MV-4-11 (cell line): ENCODE measurements at places on chromosomes 3 and 15.

DNA sequence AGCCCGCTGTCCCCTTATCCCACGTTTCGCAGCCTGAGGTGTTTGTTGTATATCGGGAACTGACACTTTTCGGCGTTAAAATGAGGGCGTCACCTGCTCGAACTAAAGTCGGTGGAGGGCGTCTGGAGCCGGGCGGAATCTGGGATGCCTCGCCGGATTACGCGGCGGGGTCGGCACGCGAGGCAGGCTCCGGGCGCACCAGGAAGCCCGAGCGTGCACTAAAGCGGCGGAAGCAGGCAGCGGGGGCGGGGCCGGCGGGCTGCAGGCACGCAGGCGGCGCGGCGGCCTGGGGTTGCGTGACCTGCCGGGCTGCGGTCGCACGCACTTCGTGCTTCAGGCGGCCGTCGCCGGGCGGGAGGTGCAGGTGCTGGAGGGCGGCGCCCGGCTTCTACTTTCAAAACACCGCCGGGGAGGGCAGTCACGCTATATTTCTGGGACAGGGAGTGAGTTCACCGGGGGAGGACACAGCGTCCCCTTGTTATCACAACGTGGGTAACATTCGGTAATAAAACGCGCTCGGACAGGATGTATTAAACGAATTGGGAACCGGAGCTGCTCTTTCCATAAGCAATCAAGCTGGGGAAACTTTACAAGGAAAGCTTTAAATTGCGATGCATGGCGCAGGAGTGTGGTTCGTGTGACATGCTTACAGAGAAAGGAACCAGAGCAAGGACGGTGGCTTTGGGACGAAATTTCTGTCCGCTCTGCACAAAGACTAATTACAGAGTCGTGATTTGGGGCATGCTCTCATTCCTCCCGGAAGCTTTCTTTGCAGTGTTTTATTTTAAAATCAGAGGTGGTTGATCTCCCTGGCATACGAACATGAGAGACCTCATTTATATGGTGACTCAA lies 9.1 kb upstream of the LEKR1 start:
- peak; percentile 81 for DNase-seq

- no peak for DNase-seq
Observed at GRCh38 chr15:53555226-53555625, 204.2 kb downstream of the WDR72 start.

GRCh38 chr3:159157275-159157674 lies 355.4 kb downstream of the MFSD1 start:
- DNase-seq = no peak

- no peak for DNase-seq
Observed at GRCh38 chr3:42656680-42657610, 3.4 kb downstream of the ZBTB47 start.

DNA sequence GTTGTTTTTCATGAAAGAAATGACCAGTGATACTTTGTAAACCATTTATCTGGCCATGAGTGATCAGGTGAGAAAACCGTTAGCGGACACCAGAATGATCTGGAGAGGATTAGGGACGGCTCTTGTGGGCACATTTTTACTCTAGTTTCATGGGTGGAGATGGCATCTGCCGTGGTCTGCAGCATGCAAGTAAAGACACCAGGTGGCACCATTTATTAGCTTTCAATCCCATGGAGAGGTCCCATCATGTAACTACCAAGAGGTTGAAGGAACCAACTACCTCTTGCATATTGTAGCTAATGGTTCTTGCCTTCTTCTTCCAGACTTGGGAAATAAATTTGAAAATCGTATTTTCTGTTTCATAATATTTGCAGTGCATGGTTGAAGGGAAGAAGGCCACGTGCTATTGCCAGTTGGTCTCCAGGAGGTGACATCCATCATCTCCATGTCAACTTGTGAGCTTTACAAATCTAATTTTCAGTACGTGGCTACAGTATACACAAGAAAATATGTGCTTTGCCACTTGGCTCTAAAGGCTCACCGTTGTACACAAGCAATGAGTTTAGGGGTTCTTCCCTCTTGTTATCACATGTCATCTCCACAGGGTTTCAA lies 1.5 kb upstream of the MAPKBP1 start:
- DNase-seq = peak; percentile 81

- DNase-seq = no peak
Observed at GRCh38 chr3:194136519-194137007, 615 bp downstream of the HES1 start.

DNA sequence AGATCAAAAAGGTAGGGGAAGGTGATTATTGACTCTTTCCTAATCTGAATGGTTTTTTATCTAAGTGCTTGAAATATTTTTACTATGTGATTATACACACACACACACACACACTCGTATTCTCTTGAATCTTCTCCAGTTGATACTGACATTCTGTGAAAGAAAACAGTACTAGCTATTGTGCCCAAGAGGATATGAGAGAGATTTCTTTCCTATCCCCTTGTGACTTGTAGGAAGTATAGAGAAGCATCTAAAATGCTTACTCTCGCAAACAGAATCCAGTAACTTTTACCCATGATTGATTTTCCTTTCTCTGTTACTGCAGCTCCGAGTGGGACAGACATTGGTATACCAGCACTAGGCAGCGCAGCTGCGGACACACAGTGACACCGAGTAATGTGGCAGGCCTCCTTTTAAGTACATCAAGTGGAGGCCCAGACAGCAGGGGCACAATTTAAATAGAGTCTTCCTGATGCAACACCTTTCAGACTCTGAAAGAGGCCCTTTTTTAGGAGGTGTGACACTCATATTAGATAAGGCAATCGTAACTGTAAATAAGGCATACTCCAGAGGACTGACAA lies 421.0 kb upstream of the CNTN4 start:
- no peak for DNase-seq

- DNase-seq = peak; percentile 97
Observed at GRCh38 chr15:38130740-38131498, 121.7 kb upstream of the SPRED1 start.

GRCh38 chr3:99856437-99857220 lies 39.0 kb downstream of the CMSS1 start:
- peak; percentile 18 for DNase-seq

DNA sequence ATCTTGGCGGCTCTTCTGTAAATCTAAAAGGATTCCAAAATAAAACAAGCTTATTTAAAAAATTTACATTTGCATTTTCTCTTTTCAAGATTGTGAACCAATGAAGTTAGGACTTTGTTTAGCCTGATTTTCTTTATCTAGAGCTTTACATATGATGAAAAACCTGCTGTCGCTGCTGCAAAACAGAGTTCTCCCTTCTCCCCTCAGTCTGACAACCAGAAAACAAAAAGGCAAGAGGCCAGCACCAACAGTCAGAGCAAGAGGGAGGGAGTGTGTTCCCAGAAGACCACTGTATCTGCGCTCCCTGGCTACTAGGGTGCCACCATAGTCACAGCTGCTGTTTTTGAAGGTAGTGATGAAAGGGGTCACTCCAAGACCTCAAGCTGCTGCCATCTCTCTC lies 33.1 kb upstream of the NEO1 start:
- DNase-seq = no peak

DNA sequence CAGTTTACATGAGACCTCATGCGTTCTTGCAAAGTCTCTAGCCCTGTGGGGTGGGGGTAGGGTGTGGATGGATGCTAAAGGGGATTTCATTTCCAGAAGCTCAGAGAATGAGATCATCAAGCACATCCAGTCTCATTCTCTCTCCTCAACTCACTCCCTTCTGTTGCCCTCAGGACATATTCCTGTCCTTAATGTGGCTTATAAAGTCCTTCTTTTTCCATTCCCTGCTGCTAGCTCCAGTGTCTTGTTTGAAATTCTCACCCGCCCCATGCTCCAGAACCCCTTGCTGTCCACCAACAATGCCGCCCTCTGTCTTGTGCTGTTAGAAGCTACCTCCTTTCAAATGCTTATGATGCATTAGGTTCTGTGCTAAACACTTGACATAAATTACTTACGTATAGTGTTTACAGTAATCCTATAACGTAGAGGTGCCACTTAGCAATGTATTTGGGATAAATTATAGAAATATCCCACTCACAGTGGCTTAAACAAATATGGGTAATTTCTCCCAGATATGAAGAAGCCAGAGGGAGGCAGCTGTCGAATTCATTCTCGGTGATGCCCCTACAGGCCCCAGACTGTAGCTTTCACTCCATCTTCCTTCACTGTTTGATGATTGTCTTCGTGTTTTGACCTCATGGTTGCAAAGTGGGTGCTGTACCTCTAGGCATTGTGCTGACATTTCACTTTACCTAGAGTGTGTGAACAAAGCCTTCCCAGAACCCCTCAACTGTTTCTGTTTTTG lies 273.1 kb upstream of the TBL1XR1 start:
- no peak for DNase-seq

GRCh38 chr3:171953301-171954022 lies 85.9 kb upstream of the FNDC3B start:
- no peak for DNase-seq

DNA sequence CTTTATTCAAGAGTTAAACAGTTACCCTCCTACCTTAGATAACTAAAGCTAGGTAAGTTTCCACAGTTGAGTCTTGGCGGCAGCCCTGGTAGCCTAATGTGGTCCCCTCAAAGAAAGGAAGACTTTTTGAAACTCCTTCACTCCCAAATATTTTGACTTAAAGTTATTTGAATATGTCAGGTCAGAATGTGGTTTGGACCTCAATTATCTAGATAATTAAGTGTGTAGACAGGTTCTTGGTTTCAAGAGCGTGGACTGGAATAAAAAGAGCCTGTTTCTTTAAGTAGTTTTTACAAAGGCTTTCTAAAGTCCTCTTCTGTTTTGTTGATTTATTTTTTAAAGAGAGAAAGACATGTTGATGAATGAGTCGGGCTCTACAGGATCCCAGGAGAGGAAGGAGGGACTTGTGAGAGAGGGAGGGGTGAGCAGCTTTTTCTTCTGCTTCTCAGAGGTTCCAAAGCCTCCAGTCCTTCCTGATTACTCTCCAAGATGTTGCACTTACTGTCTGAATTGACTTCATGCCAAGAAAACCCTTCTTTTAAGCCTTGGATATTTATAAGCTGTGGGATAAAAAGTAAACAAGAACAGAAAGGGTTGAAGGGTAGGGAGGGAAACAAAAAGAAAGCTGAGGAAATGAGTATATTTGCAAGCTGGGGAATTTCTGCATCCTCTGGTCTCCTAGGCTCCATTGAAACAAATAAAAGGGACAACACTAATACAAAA lies 457.4 kb downstream of the IGSF11 start:
- no peak for DNase-seq

DNA sequence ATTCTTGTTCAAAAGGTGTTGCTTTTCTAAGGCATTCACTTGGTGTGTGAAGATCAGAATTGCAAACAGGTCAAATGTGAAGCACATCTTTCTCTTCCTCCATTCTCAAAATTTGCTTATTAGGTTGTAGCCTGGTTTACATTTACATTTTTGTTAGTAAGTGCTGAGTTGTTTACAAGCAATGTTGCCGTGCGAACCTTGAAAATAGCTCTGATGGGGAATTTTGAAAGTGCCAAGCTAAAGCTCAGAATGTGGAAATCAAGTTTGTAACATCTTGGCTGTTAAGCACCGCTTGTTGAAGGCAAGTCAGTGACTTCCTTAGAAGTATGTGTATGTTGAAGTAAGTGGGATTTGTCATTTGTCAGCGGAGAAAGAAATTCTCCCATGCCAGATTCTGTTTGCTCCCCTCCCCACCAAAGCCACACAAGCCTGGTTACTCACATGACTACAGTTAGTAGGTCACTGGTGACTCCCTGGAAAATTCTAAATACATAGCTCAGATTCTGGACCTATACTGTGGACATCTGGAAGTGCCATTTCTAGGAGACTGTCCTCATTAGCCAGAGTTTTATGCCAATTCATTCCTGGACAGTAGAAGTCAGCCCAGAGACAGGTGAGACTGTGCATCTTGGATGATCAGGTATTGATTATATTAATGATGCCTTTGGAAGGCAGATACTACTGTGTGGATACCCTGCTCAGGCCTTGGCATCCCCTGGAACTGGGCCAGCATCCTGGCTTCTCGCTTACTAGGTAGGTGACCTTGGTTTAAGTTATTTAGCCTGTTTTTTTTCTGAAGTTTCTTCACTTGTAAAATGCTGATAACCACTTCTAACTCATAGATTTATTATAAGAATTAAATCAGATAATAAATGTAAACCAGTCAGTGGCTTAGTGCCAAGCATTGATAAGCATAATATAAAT lies 390.6 kb upstream of the SEMA6D start:
- no peak for DNase-seq

- DNase-seq = no peak
Observed at GRCh38 chr3:3800080-3800455, 837 bp downstream of the LRRN1 start.

- DNase-seq = no peak
Observed at GRCh38 chr15:83745771-83746170, 91.8 kb downstream of the ADAMTSL3 start.

DNA sequence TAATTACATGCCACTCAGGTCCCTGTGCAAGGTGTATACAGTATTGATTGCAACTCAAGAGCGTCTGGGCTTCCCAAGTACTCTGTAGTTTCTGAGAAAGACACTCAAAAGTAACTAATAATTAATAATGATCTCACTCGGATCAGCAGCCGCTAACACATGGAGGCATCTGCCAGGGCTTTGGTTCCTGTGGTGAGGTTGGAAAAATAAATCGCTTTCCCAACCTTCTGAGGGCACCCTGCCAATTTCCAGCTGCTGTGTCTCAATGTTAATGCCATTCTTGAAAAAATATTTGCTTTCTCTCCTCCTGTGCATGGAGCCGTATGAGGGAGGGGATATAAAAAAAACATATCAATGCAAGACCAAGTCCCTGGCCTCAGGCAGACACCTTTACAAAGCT lies 116.5 kb upstream of the SLC2A2 start:
- no peak for DNase-seq

- DNase-seq = no peak
Observed at GRCh38 chr3:169432708-169433432, 230.6 kb downstream of the MECOM start.

DNA sequence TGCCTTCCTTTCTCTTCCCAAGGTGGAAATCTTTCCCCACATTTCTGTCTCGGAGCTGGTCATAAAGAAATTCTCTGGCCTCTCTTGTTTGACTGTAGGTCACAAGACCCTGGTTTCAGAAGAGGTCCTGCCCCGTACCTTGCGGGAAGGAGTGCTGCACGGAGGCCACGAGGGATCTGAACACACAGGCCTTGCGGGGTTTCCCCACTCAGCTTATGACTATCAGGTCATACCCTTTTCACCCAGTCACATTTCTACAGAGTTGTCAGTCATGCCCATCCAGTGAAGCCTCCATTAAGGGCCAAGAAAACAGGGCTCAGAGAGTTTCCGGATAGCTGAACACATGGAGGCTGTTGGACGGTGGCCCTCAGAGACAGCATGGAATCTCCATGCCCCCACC lies 54.7 kb upstream of the ATP13A3 start:
- no peak for DNase-seq
